ENCODE measurements at places on chromosomes 4 and X. TPM values are rescaled to one million over a fixed set of nuclear protein-coding genes. Genes with fewer than 3 reads are reported as not detected.

TLL1 gene
- not detected for total RNA-seq

TENT5D gene
- not detected for total RNA-seq

BEX2 gene
- 28.2 TPM for total RNA-seq

DNA sequence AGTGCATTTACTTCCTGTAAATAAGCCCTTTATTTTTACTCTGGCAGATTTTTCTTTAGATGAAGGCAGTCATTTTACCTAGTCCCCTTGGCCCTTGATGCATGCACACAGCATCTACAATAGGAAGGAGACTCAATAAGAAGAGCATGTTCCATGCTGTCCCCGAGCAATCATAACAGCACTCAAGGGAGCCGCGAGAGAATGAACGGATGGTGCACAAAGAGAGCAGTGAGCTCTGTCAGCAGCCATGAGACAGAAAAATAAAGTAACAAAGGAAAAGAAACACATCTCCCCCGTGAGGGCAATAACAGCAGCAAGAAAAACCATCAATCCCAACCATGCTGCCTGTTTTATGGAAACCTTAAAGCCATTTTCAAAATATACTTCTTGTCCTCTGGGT is 11.9 kb downstream of the SMIM31 start:
- H3K4me1 ChIP-seq, result peaks cover 3% of the 10 kb centered on the region
- H3K27ac ChIP-seq, result no peak overlapping the region
- no peaks in the 10 kb centered on the region for H3K36me3 ChIP-seq
- H3K27me3 ChIP-seq, result peaks cover 48% of the 10 kb centered on the region

- H3K27me3 ChIP-seq, result peaks cover 18% of the 10 kb centered on the region
- H3K4me1 ChIP-seq, result no peaks in the 10 kb centered on the region
- H3K4me3 ChIP-seq, result no peak overlapping the region
- no peak overlapping the region for H3K27ac ChIP-seq
- peaks cover 1% of the 10 kb centered on the region for H3K36me3 ChIP-seq
Measured at GRCh38 chr4:14928035-14928434, 74.2 kb upstream of the CPEB2 start.

DNA sequence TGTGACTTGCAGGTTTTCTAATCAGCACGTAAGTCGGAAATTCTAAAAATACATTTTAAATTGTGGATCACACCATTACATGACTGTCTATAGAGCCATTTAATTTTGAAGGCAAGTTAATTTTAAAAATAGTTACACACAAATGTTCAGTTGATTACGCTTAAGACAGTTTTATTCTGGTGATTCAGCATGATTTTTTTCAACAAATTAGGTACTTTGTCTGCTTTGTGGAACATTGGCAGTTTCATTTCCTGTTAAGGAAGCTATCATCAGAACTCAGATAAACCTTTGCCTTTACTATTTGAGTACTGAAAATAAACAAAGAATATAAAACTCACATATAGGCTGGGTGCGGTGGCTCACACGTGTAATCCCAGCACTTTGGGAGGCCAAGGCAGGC is 19.5 kb downstream of the SAT1 start:
- peaks cover 2% of the 10 kb centered on the region for H3K4me1 ChIP-seq
- DNase-seq, result no peak
- no peak overlapping the region for H3K27ac ChIP-seq

DNA sequence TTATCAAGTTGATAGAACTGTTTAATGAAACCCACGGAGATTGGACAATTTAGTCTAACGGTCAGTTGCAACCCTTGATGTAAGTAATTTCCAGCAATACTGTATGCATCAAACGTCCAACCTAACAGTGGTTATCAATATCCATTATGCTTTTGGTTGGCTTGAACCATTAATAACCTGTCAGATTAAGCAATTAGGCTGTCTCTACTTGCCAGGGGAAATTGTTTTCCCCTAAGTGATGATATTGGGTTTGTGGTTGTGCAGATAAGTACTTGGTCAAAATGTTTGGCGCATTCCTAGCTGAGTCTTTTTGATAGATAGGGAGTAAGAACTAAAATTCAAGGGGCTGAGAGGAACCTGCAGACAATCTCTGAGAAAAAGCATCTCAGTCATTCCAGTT is 30.5 kb upstream of the ESX1 start:
- H3K27ac ChIP-seq, result no peak overlapping the region
- DNase-seq, result no peak
- no peaks in the 10 kb centered on the region for H3K36me3 ChIP-seq
- peaks cover 21% of the 10 kb centered on the region for H3K27me3 ChIP-seq
- no peak overlapping the region for H3K4me3 ChIP-seq

GRCh38 chrX:50615570-50616158 is 145.0 kb upstream of the DGKK start:
- H3K36me3 ChIP-seq, result no peaks in the 10 kb centered on the region
- H3K4me3 ChIP-seq, result no peak overlapping the region
- no peak overlapping the region for H3K27ac ChIP-seq

- no peak for DNase-seq
- H3K4me1 ChIP-seq, result peaks cover 6% of the 10 kb centered on the region
- no peak overlapping the region for H3K27ac ChIP-seq
- H3K27me3 ChIP-seq, result peaks cover 52% of the 10 kb centered on the region
- H3K36me3 ChIP-seq, result peaks cover 4% of the 10 kb centered on the region
- no peak overlapping the region for H3K4me3 ChIP-seq
Measured at GRCh38 chr4:53593765-53594164, 2.5 kb upstream of the LNX1 start.

DNA sequence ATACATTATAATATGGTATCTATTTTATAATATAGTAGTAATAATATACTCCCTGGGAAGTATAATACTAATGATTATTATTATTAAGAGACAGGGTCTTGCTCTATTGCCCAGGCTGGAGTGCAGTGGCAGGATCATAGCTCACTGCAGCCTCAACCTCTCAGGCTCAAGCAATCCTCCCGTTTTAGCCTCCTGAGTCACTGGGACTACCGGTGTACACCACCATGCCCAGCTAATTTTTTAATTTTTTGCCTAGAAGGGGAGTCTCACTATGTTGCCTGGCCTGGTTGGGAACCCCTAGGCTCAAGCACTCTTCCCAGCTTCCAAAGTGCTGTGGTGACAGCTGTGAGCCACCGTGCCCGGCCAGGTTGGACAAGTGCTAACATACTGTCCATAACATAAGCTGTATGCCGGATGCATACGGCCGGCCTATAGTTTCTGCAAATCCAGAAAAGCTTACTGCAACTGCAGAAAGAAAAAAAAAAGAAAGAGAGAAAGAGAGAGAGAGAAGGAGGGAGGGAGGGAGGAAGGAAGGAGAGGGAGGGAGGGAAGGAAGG is 94.2 kb upstream of the PPP2R3B start:
- H3K27ac ChIP-seq, result no peak overlapping the region
- H3K4me1 ChIP-seq, result no peaks in the 10 kb centered on the region
- H3K36me3 ChIP-seq, result no peaks in the 10 kb centered on the region
- DNase-seq, result no peak

GRCh38 chr4:1834047-1834775 is 21.7 kb downstream of the LETM1 start:
- no peaks in the 10 kb centered on the region for H3K27me3 ChIP-seq
- no peak overlapping the region for H3K27ac ChIP-seq
- no peak overlapping the region for H3K4me3 ChIP-seq
- peaks cover 11% of the 10 kb centered on the region for H3K4me1 ChIP-seq
- DNase-seq, result no peak

DNA sequence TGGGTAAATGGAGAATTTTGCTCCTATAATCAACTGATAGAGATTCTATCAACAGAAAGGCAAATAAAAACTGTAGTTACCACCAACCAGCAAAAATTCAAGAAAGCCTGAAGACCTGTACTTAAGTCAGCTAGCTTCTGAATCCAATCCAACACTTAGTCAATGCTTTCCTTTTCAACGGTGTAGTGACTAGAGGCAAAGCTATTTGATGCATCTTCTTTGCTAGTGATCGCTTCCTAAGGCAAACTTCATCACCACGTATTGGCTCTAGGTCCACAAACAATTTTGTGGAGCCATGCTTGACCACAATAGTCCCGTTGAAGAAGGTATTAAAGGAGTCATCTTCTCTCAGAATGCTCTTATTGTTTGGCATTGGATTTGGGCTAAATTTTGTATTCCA is 25.0 kb upstream of the UBA6 start:
- H3K36me3 ChIP-seq, result peaks cover 4% of the 10 kb centered on the region
- H3K27ac ChIP-seq, result no peak overlapping the region
- H3K4me1 ChIP-seq, result peaks cover 3% of the 10 kb centered on the region
- no peak overlapping the region for H3K4me3 ChIP-seq

All from T-helper 17 cell (primary cell).